ENCODE measurements at places on chromosomes 3 and 15. TPM values are rescaled to one million over a fixed set of nuclear protein-coding genes. Genes with fewer than 3 reads are reported as not detected.

Gene TTLL13
- not detected for total RNA-seq

Gene SLC6A1
- total RNA-seq: not detected

Gene MCF2L2
- total RNA-seq: under 0.01 TPM

Gene GOLGA8K
- total RNA-seq: not detected

Gene ZNF620
- total RNA-seq: 0.72 TPM

Gene CPLX3
- total RNA-seq: not detected

Gene CIB2
- 2.5 TPM for total RNA-seq

Gene DAPK2
- 0.36 TPM for total RNA-seq

Gene CASR
- total RNA-seq: not detected

Gene ALPK3
- total RNA-seq: under 0.01 TPM

Gene PLCH1
- not detected for total RNA-seq

Gene DCP1A
- 30.1 TPM for total RNA-seq

Gene TLR9
- not detected for total RNA-seq

Gene GP9
- not detected for total RNA-seq

Gene PP2D1
- not detected for total RNA-seq

Gene TNIK
- 6.3 TPM for total RNA-seq

Gene DCBLD2
- 196 TPM for total RNA-seq

Gene ADAMTSL3
- under 0.01 TPM for total RNA-seq

Gene GOLGA8T
- not detected for total RNA-seq

Gene HYAL1
- 0.36 TPM for total RNA-seq

Gene PPP1R14D
- not detected for total RNA-seq

Gene HACL1
- total RNA-seq: 28.1 TPM

Gene CNTN4
- total RNA-seq: under 0.01 TPM

Gene POC1A
- total RNA-seq: 8.3 TPM

Gene NOX5
- total RNA-seq: not detected

Gene PLSCR5
- total RNA-seq: not detected

Gene SLC24A5
- total RNA-seq: not detected

Gene PDCD10
- total RNA-seq: 63.0 TPM

Gene PPCDC
- total RNA-seq: 13.3 TPM

Gene MYL3
- total RNA-seq: not detected

Gene C3orf52
- 12.5 TPM for total RNA-seq

Gene NDUFB4
- total RNA-seq: 62.8 TPM

Gene GALK2
- total RNA-seq: 51.4 TPM

Gene CORO2B
- 9.7 TPM for total RNA-seq

Gene DNAJC13
- total RNA-seq: 67.8 TPM

Gene CD80
- not detected for total RNA-seq

Gene LDHAL6B
- total RNA-seq: not detected

Gene NR2E3
- total RNA-seq: under 0.01 TPM

Gene LNP1
- 2.2 TPM for total RNA-seq

Gene SLC49A4
- 12.2 TPM for total RNA-seq

Gene AADACL2
- total RNA-seq: not detected

Gene CLDN1
- 4.7 TPM for total RNA-seq

Gene MYO5A
- total RNA-seq: 65.3 TPM

Gene TEX55
- total RNA-seq: not detected

Gene NKIRAS1
- total RNA-seq: 6.8 TPM

Gene CLDN16
- total RNA-seq: under 0.01 TPM

Gene STRC
- total RNA-seq: not detected

Gene FYTTD1
- 67.2 TPM for total RNA-seq

Gene GOLGA6A
- not detected for total RNA-seq

Gene MEIS2
- 50.3 TPM for total RNA-seq

Gene ZPLD1
- total RNA-seq: under 0.01 TPM

Gene CYP8B1
- not detected for total RNA-seq

Gene TGM5
- total RNA-seq: not detected

Gene CX3CR1
- not detected for total RNA-seq

Gene CCR2
- not detected for total RNA-seq

Gene OR4M2
- total RNA-seq: not detected

Gene C2CD4A
- not detected for total RNA-seq

Gene NUSAP1
- 123 TPM for total RNA-seq

Gene PODXL2
- total RNA-seq: 1.7 TPM

Measured in IMR-90 (cell line).